ENCODE measurements at places on chromosomes 6 and 20.

DNA sequence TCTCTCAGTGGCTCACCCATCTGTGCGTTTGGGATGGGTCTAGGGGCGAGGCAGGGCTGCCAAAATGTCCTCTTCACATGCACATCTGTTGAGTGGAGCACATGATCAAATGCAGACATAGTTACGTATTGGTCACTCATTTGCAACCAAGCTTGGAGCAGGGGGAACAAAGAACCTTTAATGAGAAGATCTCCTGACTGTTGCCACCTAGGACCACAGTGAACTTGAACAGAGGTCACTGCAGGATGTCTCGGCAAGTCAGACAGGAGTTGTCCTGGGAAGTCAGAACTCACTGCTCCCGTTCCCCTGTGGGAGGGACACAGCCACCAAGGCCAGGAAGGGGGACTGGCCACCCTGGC, 73.4 kb downstream of the SSR1 start:
- DNase-seq: no peak

DNA sequence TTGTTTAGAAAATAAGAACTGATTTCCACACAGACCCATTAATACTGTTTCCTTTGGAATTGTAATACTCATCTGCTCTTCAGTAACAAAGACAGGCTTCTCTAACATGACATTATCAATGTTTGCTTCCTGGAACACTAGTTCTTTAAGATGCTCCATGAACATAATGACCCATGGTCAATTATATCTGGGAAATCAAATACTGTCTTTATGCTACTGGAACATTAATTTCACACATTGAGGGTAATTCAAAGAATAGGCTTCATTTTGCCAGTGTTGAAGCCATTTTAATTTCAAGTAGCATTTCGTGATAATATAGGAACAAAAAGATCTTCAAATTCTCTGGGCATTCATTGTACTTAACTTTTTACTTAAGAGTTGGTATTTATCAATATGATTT, 80.9 kb downstream of the OPN5 start:
- DNase-seq: no peak

- DNase-seq: no peak
Measured at GRCh38 chr6:107447663-107448216, 11.6 kb downstream of the PDSS2 start.

DNA sequence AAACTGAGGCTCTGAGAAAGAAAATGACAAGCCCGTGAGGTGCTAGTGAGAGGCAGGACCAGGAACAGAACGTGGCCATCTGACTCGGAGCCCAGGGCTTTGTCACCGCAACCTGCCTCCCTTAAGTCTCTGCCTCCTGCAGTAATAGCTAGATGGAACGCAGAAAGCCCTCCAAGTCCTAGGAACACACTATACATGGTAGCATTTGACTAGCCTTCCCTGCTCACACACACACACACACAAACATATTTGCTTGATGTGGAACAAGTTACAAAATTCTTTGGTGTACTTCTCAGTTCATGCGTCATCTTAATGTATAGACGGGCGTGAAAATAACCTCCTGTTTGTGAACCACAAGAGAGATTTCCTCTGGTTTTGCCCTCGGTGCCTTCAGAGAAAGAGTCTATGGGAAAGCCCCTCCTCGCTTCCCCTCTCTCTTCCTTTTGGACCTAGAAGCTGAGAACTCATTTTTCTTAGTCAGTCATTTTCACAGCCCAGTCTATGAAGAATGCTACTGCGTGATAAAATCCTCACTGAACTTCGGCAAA, 38.8 kb downstream of the C6orf52 start:
- no peak for DNase-seq

DNA sequence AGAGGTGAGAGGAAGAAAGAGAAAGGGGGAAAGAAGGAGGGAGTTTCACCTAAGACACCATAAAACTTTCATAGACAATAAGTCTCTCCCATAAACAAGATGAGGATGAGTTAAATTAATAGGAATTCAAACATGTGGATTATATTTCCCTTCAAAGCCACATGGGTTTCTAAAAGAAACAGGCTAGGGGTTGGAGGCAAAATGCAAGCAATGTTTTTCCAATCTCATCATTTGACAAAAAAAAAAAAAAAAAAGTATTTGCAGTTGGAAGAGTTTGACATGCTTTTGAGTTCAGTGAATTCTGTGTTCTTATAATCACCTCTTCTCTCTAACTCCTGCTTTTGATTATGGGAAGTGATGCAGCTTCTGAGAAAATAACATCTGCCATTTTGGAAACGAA, 286.5 kb upstream of the PRND start:
- DNase-seq: no peak

DNA sequence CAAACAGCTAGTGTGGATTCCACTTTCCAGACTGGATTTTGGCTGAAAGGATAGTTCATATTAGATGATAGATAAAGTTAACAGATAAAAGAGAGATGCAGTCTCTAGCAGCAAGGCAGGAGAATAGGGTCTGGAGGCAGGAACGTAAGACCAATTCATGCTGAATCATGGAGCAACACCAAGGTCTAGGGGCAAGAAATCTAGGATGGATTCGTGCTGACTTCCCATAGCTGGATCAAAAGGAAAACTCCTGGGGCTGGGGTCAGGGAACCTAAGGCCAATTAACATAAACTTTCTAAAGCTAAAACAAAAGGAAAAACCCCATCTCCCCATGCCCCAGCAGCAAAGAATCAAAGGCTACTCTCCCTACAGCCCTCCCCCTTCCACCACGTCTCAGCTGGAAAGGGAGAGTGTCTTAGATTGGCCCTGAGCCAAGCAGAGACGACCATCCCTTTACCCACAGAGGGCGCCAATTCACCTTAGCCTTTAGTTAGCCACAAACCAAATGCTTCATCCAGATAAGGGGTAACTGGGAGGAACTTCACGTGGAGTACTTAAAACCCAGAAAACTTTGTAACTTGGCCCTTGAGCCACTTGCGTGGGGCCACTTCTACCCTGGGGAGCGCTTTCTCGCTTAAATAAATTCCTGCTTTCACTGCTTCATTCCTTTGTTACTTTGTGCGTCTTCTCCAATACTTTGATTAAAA, 7.6 kb downstream of the TREM1 start:
- DNase-seq: no peak

GRCh38 chr6:9494864-9495263, 920.0 kb downstream of the TFAP2A start:
- DNase-seq: no peak

GRCh38 chr6:165939601-165940290, 227.9 kb downstream of the TBXT start:
- DNase-seq: no peak

GRCh38 chr6:118319416-118319815, 228.7 kb upstream of the PLN start:
- no peak for DNase-seq

GRCh38 chr6:38320843-38321242, 318.9 kb downstream of the BTBD9 start:
- no peak for DNase-seq

DNA sequence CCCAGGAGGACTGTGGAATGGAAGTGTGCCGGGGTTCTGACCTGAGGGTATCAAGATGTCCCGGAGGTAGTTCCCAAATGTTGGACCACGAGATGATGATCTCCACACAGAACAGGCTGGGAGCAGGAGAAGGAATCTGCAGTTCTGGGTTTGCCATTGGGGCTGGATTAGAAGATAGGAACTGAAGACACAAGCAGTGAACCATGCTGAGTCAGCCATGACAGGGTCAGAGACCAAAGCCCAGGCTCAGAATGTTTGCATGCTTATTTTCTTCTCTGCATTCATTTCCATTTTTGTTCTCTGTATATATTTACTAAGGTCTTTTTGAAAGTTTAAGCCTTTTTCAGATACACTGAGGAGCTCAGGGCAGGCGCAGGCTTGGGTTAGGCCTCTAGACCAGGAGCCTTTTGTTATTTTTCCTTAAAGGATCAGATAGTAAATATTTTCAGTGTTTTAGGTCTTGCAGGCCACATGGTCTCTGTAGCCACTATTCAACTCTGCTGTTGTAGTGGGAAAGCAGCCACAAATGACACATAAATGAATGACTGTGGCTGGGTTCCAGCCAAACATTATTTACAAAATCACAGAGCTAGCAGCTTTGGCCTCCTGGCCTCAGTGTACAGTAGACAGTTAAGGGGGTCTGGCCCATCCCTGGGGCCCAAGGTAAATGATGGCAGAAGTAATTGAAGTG, 28.5 kb downstream of the SLC35D3 start:
- no peak for DNase-seq

DNA sequence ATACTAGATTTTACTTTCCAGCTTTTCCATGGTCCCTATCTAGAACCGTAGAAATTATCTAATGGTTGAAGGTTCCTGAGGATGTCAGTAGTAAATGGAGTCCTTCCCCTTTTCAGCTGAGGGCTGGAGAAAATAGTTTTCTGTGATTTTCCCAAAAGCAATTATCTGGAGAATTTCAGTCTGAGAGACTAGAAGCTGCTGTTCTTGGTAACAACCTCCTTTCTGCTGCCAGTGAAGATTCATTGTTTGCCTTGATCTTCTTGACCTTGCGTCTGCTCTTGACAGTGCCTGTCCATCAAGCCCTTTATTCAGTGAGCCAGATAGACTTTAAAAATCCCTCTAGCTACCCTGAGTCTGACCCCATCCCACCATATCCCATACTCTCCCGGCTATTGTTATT, 73.1 kb downstream of the PHACTR2 start:
- DNase-seq: no peak

DNA sequence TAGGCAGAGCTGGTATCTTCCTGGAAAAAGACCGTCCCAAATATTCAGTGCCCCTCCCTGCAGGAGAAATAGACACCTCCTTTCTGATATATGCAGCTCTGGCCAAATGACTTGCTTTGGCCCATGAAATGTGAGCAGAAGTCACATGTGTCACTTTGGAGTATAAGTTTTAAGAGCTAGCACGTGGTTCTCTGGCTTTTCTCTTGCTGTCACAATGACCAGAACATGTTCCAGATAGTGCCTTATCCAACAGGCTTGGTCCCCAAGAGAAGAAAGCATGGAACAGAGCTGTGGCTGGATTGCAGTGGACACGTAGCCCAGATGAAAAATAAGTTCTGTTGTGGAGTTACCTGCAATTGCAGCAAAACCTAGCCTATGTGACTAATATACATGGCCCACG, 40.4 kb downstream of the UNC5CL start:
- no peak for DNase-seq

- DNase-seq: no peak
Measured at GRCh38 chr20:10291568-10292248, 73.1 kb downstream of the SNAP25 start.

GRCh38 chr20:3699037-3699436, 13.4 kb downstream of the SIGLEC1 start:
- DNase-seq: no peak

DNA sequence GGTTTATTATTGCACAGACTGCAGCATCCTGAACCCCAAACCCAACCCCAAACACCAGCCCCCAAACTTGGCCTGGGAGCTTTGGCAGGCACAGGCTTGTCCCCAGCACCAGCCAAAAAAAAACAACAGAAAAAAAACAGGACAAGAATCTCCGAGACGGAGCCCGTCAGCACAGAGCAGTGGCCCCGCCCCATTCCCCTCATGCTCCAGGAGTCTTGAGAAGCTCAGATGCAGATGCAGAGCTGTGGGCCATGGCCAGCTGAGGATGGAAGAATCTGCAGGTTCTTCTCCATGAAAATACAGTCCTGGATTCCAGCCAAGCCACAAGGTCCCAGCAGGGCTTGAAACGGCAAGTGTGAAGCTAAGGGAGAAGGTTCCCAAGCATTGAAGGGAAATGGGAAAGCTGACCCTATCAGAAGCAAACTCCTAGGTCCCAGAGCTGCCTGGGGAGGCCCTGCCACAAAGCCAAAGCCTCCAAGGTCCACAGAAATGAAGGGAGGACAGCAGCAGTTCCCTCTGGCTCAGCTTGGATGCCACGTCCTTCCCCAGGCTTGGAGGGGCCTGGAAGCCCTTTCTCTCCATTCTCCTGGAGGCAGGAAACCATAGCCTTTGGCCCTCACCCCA, 75.2 kb downstream of the JPH2 start:
- DNase-seq: no peak

- no peak for DNase-seq
Measured at GRCh38 chr6:16334671-16335070, 96.3 kb downstream of the GMPR start.

- DNase-seq: no peak
Measured at GRCh38 chr6:134516582-134516981, 198.7 kb upstream of the SGK1 start.

DNA sequence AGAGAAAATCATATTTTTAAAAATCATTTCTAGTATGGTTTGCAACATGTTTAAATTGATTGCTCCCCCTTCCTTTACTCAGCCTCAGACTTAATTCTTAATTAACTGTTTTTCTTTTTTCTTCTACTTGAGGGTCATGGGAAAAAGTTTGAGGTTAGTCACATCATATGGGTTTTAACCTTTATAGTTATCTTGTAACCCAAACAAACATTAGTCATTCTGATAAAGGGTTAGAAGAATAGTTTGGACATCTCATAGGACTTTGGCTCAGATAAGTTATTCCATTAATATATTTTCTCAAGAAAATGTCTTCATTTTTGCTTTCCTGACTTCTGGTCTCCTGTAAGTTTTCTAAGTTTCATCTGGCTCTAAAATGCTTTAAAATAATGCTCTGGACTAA, 34.5 kb upstream of the TSPYL1 start:
- no peak for DNase-seq

DNA sequence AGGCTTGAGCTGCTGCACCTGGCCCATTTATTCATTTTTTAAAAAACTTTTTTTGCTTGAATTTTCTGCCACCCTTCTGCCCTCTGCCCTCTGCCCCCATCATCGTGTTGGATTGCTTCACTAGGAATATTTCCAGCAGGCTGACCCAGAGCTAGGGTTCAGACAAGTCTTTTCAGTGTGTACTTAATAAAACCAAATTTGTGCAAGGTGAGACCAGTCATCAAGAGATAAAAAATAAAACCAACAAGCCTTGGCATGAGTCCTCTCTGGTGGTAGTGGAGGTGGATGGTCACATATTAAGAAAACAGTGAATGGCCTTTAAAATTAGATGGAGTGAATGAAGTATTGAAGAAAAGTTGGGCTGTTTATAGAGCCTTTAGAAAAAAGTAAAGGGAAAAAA, 239.6 kb downstream of the CDKAL1 start:
- no peak for DNase-seq

- DNase-seq: no peak
Measured at GRCh38 chr6:136960781-136961180, 38.7 kb downstream of the SLC35D3 start.

- DNase-seq: no peak
Measured at GRCh38 chr6:88547768-88548167, 381.6 kb upstream of the CNR1 start.

DNA sequence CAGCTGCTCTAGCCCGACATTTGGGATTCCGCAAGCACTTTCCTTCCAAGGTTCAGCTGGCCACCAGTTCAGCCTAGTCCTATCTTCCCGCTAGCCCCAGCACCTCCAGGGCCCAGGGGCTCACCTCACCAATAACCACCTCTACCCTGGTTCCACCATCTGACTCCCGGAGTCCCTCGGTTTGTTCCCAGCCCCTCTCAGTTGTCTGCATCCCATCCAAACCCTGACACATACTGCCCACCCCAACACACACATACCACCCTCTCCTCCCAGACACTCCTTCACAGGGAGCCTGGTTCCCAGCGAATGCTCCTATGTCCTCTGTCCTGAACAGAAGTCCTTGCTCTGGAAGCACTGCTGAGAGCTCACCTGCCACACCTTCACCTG, 418 bp downstream of the TNXB start:
- DNase-seq: no peak

Measured in anterior cingulate cortex (tissue), 58 donors.